Midbrain (tissue), 1 donor: ENCODE measurements at places on chromosomes 4 and X.

GRCh38 chr4:88953400-88953799, 103.6 kb downstream of the FAM13A start:
- no peak for DNase-seq

DNA sequence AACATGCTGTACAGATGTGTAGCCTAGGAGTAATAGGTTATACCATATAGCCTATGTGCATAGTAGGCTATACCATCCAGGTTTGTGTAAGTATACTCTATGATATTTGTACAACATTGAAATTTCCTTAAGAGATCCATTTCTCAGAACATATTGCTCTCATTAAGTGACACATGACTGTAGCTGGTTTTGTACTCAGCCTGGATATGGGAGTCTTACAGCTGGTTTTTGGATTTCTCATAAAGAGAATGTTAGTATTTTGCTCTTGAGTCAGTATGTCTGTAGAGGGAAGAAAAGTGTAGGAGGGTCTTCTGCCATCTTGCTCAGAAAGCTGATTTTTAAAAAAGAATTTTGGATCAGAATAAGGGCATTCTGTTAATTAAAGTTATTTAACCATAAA, 85.3 kb downstream of the SMARCA5 start:
- no peak for DNase-seq

DNA sequence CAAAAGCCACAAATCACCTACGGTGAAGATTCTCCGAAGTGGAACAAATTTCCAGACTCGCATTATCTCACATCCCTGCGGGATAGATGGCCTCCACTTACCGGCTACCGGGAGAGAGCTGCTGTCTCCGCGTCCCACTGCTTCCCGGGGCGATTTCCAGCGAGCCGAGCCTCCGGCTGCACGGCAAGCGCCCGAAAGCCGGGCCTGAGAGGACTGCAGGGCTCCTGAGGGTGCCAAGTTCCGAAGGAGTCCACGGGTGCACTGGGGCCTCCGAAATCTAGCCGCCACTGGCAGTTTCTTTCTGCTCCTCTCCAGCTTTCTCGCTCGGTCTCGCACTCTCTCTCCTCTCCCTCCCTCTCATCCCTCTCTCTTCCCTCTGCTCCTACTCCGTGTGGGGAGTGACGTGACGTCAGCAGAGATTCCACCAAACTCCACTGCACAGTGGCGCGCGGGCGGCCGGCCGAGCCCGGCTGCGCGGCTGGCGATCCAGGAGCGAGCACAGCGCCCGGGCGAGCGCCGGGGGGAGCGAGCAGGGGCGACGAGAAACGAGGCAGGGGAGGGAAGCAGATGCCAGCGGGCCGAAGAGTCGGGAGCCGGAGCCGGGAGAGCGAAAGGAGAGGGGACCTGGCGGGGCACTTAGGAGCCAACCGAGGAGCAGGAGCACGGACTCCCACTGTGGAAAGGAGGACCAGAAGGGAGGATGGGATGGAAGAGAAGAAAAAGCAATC, 14.0 kb upstream of the PITX2 start:
- DNase-seq: no peak

DNA sequence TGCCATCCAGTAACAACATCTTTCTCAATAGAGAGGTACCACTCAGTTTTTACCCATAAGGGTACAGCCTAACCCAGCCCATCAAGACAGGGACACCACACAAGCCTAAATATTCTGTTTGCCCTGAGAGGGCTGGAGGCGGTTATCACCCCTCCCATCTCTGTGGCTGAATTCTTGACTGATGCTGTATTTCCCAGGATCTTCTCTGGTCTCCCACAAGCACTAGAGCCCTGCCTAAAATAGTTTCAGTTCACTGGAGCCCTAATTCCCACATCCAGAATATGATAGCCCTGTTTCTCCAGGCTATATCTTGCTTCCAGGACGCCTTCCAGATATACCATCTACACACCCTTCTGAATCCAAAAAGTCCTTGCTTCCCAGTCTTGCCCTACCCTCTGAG, 91.6 kb upstream of the NMU start:
- DNase-seq: no peak

DNA sequence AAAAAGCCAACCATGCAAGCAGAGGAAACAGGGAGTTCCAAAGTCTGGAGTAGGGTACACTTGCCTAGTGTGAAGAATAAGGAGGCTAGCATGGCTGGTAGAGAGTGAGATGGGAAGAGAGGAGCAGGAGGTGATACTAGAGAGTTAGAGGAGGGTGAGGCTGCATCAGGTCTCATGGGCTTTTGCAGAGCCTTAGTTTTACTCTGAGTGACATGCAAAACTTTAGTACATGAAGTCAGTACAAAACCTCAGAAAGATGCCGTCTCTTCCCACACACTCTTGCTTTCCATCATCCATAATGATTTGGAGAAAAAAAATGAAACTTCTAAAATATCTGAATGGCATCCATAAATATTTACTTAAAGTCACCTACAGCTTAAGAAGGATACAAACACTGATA, 5.0 kb downstream of the OPRPN start:
- no peak for DNase-seq

DNA sequence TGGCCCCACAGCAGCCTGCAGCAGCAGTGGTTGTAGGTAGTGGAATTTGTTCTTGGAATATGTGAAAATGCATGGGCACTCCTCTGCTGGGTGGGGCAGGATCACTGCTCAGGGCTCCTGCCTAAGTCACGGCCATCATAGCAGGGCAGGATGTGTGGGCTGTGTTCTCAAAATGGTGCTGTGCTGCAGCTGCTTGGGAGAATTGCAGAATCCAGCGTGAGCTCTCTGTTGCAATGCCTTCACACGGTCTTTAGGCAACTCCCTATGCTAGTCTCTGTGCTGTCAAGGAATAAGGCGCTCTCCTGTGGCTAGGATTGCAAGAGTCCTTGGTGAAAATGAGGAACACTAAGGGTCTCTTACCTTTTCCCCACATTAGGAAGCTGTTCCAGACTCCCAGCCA, 42.9 kb downstream of the F8 start:
- no peak for DNase-seq

DNA sequence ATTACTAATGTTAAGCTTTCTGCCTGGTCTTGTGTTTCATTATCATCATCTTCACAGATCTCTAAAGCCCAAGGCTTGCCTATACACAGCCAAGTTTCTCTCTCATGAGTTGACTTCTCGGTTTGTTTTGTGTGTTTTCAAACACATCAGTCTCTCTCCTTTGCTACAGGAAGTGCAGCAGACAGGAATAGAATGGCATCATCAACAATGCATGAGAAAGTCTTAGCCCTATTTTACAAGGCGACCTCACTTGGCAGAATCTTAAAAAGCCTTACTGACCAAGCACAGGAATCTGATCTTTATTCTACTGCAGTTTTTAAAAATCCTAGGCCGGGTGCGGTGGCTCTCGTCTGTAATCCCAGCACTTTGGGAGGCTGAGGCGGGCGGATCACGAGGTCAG, 36.8 kb downstream of the CC2D2A start:
- DNase-seq: no peak

DNA sequence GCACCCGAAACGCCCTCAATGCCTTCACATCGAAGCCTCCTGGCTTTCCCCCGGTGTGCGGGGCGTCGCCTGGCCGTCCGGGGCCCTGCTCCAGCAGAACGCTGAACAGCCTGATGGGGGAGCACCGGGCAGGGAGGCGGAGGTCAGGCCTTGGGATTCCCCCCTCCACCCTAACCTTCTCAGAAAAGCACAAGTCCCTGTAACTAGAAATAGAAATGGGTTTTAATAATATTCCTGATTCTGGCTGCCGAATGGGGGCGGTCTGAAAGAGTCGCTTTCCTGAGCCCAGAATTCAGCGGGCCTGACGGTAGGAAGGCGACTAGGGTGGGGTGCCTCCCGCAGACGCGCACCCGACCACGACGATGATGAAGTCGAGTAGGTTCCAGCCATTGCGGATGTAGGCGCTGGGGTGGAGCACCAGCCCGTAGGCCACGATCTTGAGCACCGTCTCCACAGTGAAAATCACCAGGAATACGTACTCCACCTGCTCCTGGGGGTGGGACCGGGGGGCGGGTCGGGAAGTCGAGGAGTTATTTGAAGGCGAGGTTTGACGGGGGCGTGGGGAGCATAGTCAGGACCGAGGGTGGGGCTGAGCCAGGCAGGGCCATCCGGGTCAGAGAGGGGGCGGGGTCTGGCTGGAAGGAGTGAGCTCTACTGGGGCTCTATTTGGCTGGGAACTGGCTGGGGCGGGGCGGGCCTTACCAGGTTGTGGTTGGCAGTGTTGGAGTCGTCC, 2.5 kb downstream of the CACNA1F start:
- DNase-seq: no peak

DNA sequence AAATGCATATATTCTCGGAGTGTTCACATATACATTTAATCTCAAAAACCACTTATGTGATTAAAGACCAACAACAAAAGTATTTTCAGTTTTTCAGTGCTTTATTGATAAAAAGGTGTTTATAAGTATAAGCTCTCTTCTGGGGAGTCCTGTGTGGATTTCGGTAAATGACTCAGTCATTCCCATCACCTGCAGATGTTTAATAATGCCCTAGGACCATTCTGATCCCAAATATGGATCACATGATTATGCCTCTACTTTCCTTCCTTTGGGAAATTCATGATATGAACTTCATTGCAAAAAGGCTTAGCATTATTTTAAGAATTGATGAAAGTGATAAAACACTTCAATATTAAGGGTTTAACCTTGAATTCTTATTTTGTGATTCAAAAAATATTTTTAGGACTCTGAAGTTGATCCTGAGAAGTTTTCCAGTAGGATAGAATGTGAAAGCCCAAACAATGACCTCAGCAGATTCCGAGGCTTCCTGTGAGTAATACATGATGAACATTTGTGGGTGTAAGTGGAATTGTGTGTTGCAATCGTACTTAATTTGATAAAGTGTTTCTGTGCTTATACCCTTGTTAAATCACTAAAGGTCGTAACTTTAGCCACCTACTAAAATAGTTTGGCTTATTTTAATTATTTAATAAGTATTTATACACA, 40.2 kb downstream of the ATP10D start:
- no peak for DNase-seq

DNA sequence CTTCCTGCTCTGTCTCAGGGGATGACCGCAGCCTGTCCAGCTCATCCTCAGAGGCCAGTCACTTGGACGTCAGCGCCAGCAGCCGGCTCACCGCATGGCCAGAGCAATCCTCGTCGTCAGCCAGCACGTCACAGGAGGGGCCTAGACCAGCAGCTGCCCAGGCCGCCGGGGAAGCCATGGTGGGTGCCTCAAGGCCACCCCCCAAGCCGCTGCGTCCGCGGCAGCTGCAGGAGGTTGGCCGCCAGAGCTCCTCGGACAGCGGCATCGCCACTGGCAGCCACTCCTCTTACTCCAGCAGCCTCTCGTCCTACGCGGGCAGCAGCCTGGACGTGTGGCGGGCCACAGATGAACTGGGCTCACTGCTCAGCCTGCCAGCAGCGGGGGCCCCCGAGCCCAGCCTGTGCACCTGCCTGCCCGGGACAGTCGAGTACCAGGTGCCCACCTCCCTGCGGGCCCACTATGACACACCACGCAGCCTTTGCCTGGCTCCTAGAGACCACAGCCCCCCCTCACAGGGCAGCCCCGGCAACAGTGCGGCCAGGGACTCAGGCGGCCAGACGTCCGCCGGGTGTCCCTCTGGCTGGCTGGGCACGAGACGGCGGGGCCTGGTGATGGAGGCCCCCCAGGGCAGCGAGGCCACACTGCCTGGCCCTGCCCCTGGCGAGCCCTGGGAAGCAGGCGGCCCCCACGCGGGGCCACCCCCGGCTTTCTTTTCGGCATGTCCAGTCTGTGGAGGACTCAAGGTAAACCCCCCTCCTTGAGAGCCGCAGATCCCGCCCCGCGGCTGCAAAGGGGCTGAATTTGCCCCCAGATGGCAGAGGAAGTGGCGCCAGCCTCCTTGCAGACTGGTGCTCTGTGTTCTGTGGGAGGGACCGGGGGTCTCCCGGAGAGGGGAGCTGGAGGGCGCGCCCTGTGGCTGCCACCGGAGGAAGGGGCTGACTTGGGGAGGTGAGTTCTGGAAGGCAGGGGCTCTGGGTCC, 29.9 kb downstream of the DOK7 start:
- DNase-seq: no peak

- no peak for DNase-seq
Observed at GRCh38 chrX:1754077-1754476, 139.2 kb downstream of the ASMT start.

DNA sequence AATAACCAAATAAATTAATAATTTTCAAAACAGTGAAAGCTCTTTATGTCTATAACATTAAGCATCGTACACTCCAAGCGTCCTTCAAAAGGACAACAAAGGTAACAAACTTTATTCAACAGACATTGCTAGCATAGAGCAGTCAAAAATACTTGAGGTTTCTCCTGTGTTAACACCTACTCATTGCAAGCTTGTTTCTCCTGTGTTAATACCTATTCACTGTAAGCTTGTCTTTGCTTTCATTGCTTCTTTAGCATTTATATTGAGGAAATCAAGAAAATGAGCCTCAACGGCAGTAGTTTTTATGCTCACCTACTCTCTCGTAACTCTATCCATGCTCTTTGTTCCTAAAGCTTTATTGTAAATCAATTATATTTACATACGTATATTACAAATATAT, 3.5 kb downstream of the SPOCK3 start:
- no peak for DNase-seq

DNA sequence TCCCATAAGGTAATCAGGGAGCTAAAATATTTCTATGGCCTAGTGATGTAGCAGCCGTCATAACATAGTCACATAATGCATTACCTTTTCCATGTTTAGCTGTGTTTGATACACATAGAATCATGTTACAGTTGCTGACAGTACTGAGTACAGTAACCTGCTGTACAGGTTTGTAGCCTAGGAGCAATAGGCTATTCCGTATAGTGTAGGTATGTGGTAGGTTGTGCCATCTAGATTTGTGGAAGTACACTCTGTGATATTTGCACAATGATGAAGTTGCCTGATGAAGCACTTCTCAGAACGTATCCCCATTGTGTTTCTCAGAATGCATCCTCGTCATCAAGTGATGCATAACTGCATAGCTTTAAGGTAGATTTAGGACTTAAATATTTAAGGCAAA, 495.6 kb upstream of the ZFP42 start:
- DNase-seq: no peak

DNA sequence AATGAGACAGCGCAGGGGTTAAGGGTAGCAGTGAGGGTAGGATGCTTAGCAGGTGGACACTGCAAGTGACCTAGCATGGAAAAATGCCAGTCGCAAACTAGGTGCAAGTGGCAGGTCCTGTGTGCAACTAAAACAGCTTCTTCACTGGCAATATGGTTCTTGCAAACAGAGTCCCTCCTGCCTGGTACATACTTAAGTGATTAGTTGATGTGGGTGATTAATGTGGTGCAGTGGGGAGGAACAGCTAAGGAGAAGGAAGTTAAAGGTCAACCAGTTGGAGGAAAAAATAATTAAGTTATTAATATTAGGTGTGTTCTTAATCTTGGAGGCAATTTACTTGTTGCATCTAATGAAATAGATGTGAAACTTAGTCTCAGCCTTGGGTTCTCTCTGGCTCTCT, 121.6 kb upstream of the IGFBP7 start:
- no peak for DNase-seq

DNA sequence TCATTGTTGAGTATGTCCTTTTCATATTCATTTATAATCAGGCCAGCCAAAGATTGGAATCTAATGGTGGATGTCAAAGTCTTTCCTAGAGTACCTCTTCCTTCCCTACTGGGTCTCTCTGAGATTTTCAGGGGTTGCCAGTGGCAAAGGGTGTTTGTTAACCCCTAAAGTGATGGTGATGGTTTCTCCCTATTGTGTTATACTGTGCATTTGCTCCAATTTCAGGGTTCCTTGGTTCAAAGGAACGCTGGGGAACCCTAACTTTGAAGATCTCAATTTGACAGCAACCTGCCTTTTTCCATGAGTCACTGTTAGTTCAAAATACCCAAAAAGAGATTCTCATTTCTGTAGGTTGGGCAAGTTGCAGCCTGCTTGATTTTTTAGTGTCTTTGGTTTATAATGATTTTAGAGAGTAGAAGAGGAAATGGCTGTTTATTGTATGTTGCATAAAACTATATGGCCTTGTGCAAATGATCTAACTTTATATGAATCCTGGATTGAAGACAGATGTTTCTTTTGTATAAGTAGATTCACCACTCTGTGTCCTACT, 23.0 kb downstream of the GAB1 start:
- DNase-seq: no peak
